ENCODE measurements at places on chromosomes 11 and 22. TPM values are rescaled to one million over a fixed set of nuclear protein-coding genes. Genes with fewer than 3 reads are reported as not detected.
A peak's percentile ranks its signal among the peaks of the same experiment; 100 is the strongest.

DNA sequence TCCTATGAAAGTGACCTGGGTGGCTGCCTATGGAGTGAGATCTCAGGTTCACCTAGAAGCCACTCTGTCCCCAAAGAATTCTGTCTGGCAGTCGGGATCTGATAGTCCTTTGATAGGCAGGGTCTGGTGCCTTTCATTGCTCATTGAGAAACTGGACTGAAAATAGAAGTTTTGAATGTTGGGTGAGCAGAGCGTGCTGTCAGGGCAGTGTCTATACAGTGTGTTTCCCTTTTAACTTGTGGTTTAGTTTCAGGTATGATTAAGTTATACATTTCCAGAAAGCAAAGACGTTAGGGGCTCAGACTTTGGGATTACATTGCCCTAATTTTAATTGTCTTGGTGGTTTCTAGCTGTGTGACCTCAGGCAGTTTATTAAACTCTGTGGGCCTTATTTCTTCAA is 111.3 kb upstream of the PAX6 start:
- no peak for DNase-seq
- no peak overlapping the region for H3K4me3 ChIP-seq
- no peaks in the 10 kb centered on the region for H3K4me1 ChIP-seq
- no peak overlapping the region for H3K27ac ChIP-seq

DNA sequence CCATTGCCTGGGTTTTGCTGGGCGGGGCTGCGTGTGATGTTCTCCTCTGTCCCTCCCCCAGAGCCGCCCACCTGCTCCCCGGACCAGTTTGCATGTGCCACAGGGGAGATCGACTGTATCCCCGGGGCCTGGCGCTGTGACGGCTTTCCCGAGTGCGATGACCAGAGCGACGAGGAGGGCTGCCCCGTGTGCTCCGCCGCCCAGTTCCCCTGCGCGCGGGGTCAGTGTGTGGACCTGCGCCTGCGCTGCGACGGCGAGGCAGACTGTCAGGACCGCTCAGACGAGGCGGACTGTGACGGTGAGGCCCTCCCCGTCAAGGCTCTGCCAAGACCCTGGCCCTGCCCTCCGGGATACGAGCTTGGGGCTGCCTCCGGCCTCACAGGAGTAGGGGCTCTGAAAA is 27.0 kb upstream of the PPP6R3 start:
- no peak overlapping the region for H3K27ac ChIP-seq
- no peak overlapping the region for H3K4me3 ChIP-seq
- H3K4me1 ChIP-seq: no peaks in the 10 kb centered on the region

MS4A10 gene
- not detected for total RNA-seq

ALDH3B1 gene
- 4.0 TPM for total RNA-seq

APOBEC3F gene
- 30.1 TPM for total RNA-seq

- no peak for DNase-seq
- no peak overlapping the region for H3K4me3 ChIP-seq
- no peaks in the 10 kb centered on the region for H3K4me1 ChIP-seq
- no peak overlapping the region for H3K27ac ChIP-seq
Measured at GRCh38 chr22:43941449-43941848, 13.8 kb upstream of the SAMM50 start.

DNA sequence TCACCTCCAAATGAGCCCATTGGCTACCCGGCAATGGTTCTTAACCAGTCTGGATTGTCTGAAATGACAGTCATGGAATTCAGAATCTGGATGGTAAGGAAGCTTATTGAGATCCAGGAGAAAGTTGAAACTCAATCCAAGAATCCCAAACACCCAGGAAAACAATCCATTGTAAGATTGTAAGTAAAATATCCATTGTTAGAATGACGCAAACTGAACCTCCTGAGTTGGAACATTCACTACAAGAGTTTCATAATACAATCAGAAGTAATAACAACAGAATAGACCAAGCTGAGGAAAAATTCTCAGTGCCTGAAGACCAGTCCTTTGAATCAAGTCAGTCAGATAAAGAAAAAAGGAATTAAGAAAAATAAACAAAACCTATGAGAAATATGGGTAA is 22.1 kb downstream of the OR8G5 start:
- no peaks in the 10 kb centered on the region for H3K27me3 ChIP-seq
- no peak overlapping the region for H3K4me3 ChIP-seq
- DNase-seq: no peak
- H3K27ac ChIP-seq: no peak overlapping the region

ABCC8 gene
- total RNA-seq: not detected

KRTAP5-8 gene
- total RNA-seq: not detected

DNA sequence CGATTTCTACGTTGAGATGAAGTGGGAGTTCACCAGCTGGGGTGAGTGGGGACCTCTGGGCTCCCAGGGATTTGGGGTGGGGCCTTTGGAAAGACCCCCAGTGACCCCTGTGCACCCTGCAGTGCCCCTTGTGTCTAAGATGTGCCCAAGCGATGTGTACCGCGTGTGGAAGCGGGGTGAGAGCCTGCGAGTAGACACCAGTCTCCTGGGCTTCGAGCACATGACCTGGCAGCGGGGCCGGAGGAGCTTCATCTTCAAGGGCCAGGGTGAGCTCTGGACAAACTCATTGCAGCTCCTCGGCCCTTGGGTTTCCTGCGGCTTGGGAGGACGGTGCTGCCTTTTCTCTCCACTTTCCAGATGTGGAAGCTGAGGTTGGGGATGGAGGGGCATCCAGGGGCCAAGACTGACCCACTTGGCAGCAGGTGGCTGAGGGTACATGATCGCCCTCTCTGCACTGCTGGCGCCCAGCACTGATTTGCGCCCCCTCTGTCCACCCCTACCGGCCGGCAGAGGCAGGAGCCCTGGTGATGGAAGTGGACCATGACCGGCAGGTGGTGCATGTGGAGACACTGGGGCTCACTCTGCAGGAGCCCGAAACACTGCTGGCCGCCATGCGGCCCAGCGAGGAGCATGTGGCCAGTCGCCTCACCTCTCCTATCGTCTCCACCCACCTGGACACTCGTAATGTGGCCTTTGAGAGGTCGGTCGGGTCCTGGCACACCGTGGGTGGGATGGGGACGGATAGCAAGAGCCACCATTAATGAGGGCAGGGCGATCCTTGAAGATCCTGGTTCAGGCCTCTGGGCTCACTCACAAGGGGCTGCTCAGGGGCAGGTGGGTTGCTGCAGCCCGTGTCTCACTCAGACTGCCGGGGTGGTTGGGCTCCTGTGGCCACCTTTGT is 2.6 kb downstream of the ANKRD13D start:
- no peak for DNase-seq
- no peak overlapping the region for H3K4me3 ChIP-seq
- no peak overlapping the region for H3K27ac ChIP-seq
- H3K4me1 ChIP-seq: peaks cover 47% of the 10 kb centered on the region
- H3K27me3 ChIP-seq: no peaks in the 10 kb centered on the region
- H3K36me3 ChIP-seq: peaks cover 49% of the 10 kb centered on the region

GRCh38 chr11:105202844-105203548 is 63.4 kb upstream of the CARD18 start:
- H3K4me1 ChIP-seq: no peaks in the 10 kb centered on the region
- H3K4me3 ChIP-seq: no peak overlapping the region
- H3K27ac ChIP-seq: no peak overlapping the region
- DNase-seq: no peak
- H3K27me3 ChIP-seq: no peaks in the 10 kb centered on the region

TRAF6 gene
- total RNA-seq: 37.9 TPM

DNA sequence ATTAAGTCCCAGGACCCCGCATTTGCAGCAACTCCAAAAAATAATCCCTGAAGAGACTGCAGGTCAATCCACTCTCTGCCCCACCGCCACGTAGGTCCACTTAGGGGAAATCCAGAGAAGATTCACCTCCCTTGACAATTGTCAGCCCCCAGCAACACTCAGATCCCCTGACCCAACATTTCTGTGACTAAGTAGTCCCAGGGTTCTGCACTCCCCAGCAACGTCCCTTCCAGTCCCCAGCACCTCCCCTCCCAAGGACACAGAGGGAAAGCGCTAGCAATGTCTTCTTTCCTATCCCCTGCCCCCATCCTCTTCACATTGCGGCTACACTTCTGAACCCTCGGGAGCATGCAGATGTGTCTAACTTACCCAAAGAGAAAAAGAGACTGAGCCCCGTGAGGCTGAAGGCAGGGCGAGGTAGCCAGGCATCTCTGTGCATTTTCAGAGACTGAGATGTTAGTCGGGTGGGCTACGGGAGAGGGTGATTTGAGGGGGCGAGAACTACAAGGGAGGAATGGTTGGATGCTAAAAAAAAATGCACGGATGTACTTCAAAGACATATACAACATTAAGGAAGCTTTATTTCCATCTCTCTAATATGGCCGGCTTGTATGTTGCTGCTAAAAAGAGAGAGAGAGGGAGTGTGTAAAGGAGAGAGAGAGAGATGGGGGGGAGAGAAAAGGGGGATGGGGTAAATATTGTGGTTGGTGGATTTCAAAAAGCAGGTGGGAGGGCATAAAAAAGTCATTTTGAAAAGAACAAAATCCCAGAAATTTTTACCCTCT is at the start of gene SCN2B:
TSS of gene SCN2B (minus strand) at position 647 of the 785 bp plus-strand sequence. CDS start at position 439, 208 bp downstream.
- no peak for DNase-seq
- no peak within 1 kb of the TSS for H3K4me3 ChIP-seq
- H3K27me3 ChIP-seq: no peaks in the 10 kb centered on the region
- H3K4me1 ChIP-seq: peaks cover 7% of the 10 kb centered on the region

DNA sequence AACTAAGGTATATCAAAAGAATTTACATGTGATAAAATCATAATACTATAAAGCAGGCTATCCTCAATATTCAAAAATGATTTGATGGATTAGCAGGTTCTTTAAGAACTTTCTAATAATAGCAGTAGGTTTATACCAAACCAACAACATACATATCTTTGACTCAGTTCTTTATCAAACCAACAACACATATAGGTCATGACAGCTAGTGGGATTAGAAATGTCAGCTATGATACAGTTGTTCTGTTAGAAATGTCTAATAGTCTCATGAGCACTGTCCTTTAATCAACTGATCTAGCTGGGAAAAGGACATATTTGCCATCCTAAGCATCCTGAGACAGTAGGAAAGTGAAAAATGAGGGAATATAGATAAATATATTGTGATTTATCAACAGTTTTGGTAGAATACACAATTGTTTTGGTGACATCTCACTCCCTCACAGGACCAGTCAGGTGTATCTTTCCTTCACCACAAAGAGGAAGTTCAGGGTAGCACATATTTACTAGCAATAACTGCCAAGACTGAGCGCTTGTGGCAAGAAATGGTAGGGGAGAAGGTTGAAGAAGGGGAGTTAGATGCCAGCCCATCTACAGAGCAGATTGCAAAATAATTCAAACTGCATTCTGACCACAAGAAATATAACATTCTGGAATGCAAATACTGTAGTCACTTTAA is 90.8 kb upstream of the APOA1 start:
- peak overlapping the region; percentile 95 for H3K27ac ChIP-seq
- peak; percentile 71 for DNase-seq
- peaks cover 68% of the 10 kb centered on the region for H3K4me1 ChIP-seq
- H3K4me3 ChIP-seq: no peak overlapping the region

APOBEC3C gene
- 168 TPM for total RNA-seq

NCR3LG1 gene
- total RNA-seq: 6.3 TPM

DNA sequence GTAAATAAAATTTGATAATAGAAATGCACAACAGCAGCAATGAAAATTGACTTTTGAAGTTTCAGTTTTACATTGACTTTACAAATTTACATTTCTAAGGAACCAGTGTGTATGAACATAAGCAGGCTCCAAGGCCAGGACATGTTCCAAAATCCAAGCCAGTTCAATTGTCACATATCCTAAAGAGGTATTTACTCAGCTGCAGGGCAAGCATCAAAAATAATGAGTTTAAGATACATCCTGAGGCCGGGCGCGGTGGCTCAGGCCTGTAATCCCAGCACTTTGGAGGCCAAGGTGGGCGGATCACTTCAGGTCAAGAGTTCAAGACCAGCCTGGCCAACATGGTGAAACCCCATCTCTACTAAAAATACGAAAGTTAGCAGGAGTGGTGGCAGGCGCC is 39.0 kb upstream of the AKIP1 start:
- no peak overlapping the region for H3K27ac ChIP-seq
- H3K36me3 ChIP-seq: no peaks in the 10 kb centered on the region
- H3K4me1 ChIP-seq: peaks cover 3% of the 10 kb centered on the region
- peaks cover 19% of the 10 kb centered on the region for H3K27me3 ChIP-seq
- DNase-seq: no peak
- H3K4me3 ChIP-seq: no peak overlapping the region

All from natural killer cell (primary cell).